ENCODE measurements at places on chromosomes 11 and 22.

GRCh38 chr22:22109693-22110466, 127.3 kb upstream of the TOP3B start:
- DNase-seq = no peak

DNA sequence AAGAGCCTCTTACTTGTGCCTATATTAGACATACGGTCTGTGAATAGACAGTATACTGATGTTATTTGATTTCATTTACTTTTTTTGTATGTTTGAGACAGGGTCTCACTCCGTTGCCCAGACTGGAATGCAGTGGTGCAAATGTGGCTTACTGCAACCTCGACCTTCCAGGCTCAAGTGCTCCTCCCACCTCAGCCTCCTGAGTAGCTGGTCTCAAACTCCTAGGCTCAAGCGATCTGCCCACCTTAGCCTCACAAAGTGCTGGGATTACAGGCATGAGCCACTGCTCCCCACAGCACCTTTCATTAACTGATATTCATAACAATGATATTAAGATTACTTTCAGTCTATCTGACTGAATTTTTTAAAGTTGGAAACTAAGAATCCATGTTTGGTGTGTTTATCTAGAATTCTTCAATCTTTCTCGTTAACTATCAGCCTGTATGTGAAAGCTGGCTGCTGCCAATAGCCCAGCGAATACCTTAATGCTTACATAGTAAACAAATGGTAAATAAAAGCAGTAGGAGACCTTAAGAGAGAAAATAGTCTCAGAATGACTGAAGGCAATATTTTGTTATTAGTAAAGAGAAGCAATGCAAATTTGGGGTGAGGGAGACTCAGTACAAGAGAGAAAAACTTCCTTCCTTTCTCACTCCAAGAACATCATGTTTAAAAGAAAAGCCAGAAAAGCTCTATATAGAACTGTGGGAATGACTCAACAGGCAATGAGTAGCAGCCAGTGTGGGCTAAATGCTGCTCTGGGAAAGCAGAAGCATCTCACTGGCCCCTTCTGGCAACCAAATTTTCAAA, 101.9 kb downstream of the MRTFA start:
- DNase-seq = no peak

- peak; percentile 37 for DNase-seq
Measured at GRCh38 chr11:32891657-32892354, 805 bp upstream of the QSER1 start.

- no peak for DNase-seq
Measured at GRCh38 chr11:119051440-119052162, 5.4 kb downstream of the HYOU1 start.

- DNase-seq = no peak
Measured at GRCh38 chr11:21534288-21534687, 658.6 kb upstream of the ANO5 start.

DNA sequence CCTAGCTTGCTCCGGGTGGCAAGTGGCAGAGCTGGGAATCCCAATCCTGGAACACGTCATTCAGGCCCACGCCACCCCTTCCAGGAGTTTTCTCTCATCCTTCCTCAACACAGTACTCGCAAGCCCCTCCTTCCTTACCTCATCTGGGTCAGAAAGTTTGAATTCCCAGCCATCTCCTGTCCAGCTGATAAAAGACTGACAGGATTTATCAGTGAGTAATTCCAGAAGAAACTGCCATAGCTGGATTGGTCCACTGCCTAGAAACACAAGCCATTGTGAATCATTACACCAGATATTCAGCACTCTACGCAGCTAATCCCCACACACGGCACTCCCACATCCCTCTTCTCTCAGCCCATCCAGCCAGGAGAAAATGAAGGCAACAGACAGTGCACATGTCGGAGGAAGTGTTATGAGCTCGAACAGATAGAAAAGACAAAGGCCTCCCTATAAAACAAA, 124.0 kb downstream of the ETS1 start:
- no peak for DNase-seq

GRCh38 chr11:26579683-26580082, 7.6 kb upstream of the MUC15 start:
- no peak for DNase-seq

GRCh38 chr22:41799486-41800347, 762 bp upstream of the CCDC134 start:
- no peak for DNase-seq

DNA sequence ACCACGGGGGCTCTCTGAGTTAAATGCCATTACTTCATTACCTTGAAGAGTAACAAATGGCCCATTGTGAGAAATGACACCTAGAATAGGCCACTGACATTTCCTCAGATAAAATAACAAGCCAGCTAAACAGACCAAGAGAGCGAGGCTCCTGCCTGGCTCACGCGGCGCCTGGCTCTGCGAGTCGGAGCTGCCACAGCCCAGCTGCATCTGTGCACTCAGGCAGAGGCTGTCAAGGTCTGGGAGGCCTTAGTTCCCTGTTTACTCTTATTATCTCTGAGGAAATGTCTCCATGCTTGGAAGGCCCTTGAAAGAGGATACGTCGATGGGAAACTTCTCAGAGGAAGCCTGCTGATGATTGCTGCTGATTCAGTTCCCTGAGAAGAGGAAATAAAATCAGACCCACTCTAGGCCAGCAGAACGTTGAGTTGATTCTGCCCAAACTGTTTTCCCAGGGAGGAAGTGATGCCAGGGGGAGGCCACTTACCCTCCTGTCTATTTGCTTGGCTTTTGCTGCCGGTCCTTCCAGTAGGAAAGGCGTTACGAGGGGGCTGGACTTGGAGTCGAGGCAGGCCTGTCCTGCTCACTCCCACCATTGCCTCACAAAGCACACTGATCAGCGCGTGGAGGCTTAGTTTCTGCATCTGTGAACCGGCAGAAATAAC, 208.8 kb downstream of the TBC1D22A start:
- DNase-seq = peak; percentile 48

GRCh38 chr11:117456027-117456720, 128.5 kb downstream of the CEP164 start:
- no peak for DNase-seq

DNA sequence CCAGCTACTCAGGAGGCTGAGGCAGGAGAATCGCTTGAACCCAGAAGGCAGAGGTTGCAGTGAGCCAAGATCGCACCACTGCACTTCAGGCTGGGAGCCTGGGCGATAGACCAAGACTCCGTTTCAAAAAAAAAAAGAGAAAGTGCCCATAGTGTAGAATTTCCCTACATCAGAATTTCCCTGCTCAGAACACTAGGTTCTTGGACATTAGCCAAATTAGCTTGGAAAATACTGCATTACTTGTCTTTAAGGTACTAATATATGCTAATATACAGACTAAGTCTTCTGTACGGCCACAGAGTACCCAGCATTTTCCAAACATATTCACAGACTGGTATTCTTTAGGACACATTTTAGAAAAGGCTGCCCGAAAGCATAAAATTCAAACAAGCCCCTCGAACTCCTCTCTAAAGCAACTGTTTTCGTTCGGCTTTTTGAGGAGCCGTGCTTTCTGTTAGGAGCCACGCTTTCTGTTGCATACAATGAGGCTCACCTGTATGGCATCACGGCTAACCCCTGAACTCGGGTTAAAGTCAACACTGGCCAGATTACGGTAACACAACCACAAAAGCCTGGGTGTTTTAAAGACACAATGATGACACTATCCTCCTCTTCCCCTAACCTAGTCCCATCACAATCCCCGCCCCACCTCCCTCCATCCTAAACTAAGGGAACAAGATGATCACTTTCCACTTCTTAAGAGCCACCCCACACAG, 18.4 kb downstream of the TNKS1BP1 start:
- DNase-seq = no peak

- no peak for DNase-seq
Measured at GRCh38 chr11:35014346-35014745, 97.9 kb downstream of the PDHX start.

GRCh38 chr22:24087071-24087795, 76.1 kb downstream of the CABIN1 start:
- DNase-seq = no peak

- DNase-seq = no peak
Measured at GRCh38 chr11:122612123-122612824, 43.2 kb upstream of the UBASH3B start.

GRCh38 chr11:60563553-60564235, 48.5 kb downstream of the MS4A13 start:
- no peak for DNase-seq

DNA sequence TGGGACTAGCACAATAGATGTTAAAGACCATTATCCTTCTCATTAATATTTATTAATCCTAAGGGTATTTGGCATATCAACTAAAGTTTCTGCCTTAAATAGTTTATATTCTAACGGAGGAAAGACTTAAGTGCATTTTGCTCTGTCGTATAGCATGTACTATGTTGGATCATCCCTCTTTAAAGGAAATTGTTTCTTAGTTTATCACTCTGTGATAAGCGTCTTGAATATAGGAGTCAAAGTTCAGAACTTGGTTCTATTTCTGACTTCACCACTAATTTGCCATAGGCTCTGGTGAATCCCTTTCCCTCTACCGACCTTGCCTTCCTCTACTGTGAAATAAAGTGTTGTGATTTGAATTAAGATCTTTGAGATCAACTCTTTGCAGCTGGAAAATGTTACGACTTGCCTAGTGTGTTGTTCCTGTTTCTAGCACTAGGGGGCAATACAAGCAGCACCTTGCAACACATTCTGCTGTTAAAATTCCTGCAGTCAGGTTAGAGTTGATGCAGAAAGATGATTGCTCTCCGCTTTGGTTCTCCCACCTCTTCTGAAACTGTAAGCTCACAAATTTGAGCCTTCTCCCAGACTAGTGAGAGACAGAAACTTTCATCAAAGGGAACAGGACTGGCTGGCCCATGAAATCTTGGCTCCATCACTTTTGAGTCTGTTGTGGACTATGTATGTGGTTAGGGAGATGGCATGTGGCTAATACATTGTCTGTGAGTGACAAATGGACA, 27.8 kb upstream of the ZNRF3 start:
- DNase-seq = peak; percentile 29

DNA sequence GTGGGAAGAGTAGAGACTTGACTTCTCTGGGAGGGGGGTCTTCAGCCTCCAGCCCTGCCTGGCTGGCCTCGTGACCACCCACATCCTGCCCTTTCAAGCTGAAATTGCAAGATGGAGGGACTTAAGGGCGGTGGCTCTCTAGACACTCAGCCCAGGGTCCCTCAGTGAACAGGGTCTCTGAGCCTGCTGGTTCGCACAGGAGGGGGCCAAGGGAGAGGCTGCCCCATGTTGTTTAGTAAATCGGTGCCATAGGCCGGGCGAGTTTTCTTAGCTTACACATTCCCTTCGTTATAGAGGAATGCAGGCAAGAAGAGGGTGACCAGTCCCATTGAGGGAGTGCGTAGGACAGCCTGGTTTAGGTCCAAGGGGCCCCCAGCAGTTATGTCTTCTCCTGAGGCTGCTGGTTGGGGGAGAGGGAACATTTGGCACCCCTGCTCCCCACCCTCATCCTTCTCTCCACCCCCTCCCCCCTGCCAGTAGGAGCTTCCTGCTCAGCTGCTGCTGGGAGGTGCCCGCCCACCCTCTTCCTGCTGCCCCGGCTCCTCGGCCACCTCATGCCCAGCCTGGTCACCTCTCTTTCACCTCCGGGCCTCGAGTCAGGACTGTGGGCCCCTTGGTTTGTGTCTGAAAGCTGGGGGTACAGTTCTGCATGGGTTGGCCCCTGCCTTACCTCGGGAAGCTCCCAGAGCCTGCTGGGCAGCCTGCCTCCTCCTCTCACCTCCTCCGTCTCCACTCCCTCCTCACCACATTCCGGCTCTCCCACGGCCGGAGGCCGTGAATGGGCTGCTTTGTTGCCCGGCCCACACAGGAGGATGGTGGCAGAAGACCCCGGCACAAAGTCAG, 3.9 kb downstream of the FRMD8 start:
- DNase-seq = no peak

DNA sequence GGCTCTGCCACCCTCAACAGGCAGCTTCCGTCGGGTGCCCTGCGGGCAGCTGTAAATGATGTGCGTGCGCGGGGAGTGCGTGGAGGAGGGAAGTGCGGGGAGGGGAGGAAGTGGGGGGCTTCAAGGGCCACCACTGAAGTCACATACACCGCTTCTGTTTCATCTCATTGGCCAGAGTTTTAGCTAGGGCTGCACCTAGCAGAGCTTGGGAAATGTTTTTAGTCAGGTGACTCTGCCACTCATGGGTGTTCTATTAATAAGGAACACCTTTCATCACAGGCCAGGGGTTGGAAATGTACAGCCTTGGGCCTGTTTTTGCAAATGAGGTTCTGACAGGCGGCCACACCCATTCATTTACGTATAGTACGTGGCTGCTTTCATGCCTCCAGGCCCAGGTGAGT, 14.6 kb downstream of the FAM118A start:
- DNase-seq = no peak

GRCh38 chr11:77758331-77758730, 62.2 kb downstream of the RSF1 start:
- DNase-seq = no peak

GRCh38 chr11:134512571-134513538, 100.8 kb upstream of the B3GAT1 start:
- DNase-seq = no peak

GRCh38 chr11:92954003-92954402, 15.4 kb upstream of the MTNR1B start:
- no peak for DNase-seq

DNA sequence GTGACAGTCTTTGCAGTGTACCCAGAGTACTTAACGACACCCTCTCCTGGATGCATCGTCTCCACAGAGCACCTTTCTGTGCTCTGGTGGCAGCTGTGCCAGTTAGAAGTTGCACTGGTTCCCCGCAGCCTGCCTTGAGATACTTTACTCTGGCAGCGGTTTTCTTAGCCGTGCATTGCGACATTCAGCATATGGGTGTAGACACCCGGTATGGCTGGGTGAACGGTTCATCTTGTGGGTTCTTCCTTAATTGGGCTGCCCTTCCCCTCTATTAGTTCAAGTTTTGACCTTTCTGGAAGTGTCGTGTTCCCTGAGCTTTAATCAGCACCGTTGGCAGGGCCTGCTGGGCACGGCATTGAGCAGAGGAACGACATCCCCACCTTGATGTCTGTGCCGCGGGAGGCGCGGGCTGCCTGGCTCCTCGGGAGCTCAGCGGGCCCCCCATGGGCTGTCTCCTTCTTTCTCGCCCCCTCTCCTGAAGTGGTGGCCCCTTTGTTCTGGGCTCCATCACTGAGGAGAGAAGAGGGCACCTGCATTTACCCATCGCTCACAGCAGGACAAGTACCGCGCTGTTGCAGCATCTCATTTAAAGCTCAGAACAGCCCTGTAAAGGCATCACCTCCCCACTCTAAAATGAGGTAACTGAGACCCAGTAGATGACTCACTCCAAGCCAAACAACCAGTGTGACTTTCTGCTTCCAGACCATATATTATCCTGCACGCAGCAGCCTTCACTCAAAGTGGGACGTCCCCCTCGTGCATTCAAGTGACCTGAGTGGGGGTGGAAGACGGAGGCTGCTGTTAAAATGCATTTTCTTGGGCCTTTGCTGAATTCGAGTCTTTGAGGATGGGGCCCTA, 13.3 kb downstream of the FAM83F start:
- DNase-seq = no peak

Data from NCI-H2029 treated with DMSO at 0.1 percent for 48 hours (cell line).